ENCODE measurements at places on chromosomes 7 and 10.

DNA sequence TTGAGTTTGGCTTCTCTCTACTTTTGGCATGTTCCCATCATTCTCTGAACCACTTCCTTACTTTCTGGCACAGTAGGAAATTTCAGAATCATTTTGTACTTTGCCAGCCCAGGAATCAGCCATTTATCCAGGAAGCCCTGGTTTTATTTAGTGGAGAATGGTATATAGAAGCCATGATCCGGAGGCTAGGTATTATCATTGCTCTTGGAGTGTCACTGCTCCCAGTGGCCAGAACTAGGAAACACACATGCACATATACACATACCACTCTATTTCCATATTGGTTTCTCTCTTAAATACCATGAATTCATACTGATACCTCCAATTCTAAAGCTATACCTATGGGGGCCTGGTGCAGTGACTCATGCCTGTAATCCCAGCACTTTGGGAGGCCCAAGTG, 36.3 kb downstream of the SUFU start:
- no peak for DNase-seq

DNA sequence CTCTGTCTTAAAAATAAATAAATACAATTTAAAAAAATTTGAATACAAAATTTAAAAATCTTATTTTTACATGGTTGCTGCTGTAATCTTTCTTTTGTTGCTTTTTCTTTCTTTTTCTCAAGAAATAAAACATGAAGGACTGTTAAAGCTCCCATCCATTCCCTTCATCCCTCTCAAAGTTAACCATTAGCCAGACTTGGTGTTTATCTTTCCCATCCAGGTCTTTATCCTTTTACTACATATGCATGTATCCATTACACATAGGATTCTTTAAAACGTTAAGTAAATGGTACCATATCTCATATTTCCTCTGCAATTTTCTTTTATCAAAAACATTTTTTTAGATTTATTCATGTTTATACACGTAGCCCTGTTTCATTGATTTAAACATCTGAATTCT, 70.1 kb downstream of the CREB3L2 start:
- DNase-seq: no peak

DNA sequence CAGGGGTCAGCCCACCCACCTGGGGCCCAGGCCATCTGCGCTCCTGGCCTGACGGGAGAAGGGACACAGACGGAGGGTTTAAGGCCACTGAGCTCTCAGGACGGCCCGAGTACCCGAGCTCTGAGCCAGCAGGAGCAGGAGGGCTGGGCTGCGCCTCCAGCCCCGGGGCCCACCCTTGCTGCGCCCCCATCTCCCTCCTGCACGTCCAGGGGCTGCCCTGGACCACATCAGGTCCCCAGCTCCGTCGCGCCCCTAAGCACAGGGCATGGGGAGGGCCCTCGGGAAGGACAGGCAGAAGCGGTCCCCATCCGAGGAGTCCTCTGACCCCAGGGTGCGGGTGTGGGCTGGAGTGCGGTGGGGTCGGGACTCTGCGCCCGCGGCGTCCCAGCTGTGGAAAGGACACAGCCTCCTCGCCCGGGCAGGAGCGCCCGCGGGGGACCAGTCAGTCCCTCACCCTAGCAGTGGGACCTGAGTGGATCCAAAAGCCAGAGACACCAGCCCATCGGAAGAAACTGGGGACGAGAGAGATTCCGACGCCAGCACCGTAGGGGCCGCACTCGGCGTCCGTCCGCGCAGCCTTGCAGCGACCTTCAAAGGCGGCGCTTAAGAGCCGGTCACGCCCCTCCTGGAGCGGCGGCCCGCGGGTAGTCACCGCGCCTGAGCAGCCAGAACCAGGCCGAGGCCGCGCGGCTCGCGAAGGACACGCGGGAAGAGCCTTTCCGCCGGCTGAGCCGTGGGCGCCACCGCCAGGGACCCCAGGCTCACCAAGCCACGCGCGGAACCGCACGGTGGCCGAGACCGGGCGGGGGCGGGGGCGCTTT, 15.9 kb downstream of the CAMK2B start:
- DNase-seq: peak; percentile 17

- DNase-seq: no peak
Measured at GRCh38 chr10:123045961-123046731, 37.3 kb downstream of the ACADSB start.

DNA sequence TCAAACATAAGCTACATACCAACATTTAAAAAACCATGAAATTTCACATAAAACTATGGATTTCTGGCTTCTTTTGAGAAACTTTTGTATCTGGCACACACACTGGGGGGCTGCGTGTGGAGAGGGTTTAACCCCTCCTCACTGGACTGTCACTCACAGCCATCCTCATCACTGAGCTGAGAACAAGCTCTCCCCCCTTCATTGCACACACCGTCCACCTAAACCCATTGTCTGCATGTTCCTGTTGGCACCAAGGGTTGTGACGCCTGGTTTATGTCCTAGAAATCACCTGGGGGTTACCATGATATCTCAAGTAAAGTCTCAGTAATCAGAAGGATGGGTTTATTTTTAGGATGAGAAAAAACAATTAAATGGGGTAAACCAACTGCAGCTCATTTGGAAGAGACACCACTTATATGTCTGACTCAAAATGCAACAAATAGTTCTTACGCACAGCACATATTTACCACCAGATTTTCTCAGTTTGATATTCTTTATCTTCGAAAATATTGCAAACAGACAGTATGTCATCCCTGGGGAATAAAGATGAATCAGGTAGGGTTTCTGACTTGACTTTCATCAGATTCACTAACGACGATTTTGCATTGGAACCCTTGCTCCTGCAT, 218.5 kb upstream of the KLF6 start:
- no peak for DNase-seq

GRCh38 chr10:81873932-81874816, 820 bp upstream of the NRG3 start:
- DNase-seq: no peak

DNA sequence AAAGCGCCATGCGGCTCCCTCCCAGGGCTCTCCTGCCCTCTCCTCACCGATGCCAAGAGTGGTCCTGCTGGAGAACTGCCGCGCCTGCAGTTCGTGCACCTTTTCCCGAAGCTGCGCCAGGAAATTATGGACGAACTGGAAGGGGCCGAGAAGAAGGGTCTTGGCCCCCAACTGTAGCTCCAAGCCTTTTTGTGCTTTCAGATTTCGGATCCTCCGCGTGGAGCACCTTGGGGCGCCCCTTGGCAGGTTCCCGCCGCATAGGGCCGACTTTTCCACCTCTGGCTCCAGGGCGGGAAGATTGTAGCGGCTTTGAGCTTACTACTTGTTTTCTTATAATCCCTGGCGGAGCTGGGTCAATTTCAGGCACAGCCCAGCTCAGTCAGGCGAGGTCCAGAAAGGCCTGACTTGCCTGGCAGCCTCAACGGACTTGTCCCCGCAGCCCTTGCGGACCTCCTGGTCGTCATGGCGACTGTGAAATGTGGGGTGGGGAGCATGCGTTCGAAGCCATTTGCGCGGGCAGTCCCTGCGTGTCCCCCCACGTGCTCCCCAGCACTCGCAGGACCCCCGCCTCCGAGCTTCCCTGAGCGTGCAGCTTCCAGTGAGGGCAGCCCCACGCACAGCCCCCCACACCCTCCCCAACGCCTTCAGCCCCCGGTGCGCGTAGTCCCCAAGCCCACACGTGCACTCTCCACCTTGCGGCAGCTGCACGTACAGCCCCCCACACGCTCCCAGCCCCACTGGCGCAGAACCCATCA, 129.9 kb downstream of the KBTBD2 start:
- no peak for DNase-seq

DNA sequence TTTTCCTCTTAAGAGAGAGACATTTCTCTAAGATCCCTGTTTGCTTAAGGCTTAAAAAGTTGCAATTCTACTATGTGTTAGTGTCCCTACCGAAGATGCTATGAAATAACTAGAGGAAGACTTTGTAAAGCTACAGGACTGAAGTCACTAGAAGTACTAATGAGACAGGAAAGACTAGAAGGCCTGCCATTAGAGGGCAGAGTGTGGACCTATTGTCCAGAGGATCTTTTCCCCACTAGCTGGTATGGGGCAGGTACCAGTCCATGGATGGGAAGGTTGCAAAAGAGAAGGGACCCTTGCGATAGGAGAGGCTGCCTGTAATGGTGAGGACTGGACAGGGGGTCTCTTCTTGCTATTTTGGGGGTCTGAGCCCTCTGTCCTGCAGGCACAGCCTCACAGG, 178.1 kb downstream of the TMEM178B start:
- no peak for DNase-seq

DNA sequence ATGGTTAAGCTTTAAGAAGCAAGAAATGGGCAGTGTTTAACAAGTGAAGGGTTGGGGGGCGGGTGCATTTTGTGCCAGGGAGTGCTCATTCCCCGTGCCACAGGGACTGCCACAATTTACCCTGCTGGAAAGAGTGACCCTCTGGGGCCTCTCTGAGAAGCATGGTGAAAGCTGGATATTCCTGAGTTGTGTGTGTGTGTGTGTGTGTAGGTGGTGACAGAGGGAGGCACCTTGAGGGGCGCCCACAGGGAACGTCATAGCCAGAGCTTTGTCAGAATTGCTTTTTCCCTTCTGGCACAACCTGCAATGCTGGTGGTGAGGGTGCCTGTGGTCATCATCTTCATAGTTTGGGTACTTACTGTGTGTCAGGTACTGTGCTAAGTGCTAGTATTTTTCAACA, 2.5 kb upstream of the WDR86 start:
- DNase-seq: no peak

DNA sequence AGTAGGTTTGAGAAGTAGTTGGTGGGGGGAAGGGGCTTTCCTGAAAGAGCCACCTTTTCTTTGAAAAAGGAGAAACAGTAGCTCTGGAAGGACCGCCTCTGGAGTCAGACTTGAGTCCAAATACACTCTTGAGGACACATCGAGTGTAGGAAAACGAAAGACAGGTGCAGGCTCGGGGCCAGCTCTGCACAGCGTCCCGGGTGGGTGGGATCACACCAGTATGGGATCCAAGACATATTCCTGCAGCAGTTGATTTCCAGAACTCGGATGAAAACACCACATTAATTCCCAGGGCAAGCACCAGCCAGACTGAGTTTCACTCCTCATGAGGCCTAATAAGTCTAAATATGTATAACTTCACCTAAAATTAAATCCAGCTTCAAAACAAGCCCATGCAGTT, 61.4 kb downstream of the ASB13 start:
- no peak for DNase-seq

GRCh38 chr7:29623973-29624372, 60.3 kb downstream of the PRR15 start:
- no peak for DNase-seq

- no peak for DNase-seq
Measured at GRCh38 chr10:104300002-104300735, 31.2 kb downstream of the GSTO2 start.

DNA sequence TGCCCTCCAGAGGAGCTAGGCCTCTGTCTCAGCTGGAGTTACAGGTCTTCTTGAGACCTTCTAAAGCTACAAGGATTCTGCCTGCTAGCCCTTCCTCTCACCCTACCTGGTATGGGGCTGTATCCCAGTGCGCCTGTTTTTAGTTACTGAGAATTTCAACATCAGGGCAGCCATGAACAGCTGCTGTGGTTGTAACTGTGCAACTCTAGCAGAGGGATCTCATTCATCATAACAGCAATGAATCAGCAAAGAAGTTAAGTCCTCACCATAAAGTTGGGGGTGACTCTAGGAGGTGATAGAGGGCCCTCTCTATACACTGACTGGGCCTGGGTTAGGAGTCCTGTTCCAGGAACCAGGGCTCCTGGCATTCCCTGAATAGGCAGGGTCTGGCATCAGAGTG, 14.0 kb upstream of the CDH23 start:
- no peak for DNase-seq

- peak; percentile 36 for DNase-seq
Measured at GRCh38 chr7:100887516-100888290, 1.8 kb downstream of the UFSP1 start.

DNA sequence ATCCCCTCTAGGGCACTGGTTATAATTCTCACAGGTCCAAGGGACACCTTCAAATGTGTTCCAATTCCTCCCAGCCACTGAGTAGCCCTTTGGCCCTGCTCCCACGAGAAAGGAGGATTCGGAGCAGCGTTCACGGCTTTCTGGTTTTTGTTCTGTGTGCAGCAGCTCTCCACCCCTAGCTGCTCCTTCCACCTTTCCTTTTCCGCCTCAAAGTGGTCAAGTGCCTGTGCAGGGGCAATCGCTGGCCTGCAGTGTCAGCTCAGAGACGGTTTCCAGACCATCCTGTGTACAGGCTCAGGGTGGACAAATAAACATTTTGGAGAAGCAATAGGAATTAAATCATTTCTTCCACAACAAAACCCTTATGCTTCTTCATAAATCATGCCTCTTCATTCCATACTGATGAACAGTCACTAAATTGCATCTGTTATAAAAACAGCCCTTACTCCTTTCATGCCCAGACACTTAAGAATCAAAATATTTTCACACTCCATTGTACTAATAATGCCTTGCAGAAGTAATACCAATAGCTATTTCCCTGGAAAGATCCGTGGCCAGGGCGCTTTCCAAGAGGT, 1.1 kb downstream of the KIAA1549 start:
- DNase-seq: no peak

DNA sequence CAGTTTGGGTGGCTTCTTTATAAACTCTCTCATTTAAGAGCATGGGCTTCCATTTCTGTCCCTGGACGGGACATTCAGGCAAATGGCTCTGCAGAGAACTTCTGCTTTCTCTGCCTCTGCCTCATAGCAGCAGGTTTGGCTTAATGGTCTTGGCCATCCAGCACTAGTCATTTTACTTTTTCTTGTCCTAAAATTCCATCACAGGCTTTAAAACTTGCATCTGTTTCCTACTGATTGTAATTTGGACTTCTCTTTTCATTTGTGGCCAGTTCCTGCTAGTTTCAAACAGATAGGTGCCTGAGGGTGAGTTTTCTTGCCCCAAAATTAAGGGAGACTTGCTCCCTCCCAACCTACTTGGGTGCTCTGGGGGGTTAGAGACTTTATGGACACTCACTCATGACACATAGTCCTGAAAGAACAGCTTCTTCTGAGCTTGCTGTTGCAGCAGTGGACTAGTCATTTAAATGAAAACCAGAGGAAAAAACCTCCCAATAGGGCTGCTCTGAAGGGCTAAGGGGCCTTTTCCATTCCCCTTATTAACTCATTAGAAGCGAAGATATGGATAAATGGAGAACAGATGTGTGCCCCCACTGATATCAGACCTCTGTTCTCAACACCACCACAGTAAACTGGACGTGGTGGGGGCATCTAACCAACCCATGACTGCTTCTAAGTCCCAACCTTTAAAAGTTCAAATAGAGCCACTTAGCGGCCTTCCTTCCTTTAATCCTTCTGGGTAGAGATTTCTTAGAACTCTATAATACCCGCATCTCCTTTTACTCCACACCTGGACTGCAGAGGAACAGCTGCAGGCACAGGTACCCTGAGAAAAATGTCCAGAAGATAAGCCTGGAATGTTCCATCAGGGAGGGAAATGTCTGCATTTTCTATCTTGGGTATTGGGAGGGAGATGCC, 38.8 kb downstream of the SVOPL start:
- no peak for DNase-seq

- peak; percentile 36 for DNase-seq
Measured at GRCh38 chr10:43204943-43205671, 61.8 kb downstream of the RASGEF1A start.

- DNase-seq: no peak
Measured at GRCh38 chr10:6005856-6006395, 28.6 kb upstream of the IL15RA start.

GRCh38 chr7:28432105-28432504, 19.8 kb downstream of the CREB5 start:
- DNase-seq: no peak

Measured in stimulated activated naive CD4-positive, alpha-beta T cell treated with Interleukin-2 at 50 U/mL for 16 hours (primary cell).